Stimulated activated CD4-positive, alpha-beta T cell treated with anti-CD3 and anti-CD28 coated beads, Interleukin-1b, Interleukin-23, amount 100 ng/mL, for 48 hours (primary cell): ENCODE measurements at places on chromosomes 1 and 21.

- DNase-seq = no peak
These were observed 55.1 kb downstream of the ITPKB start for GRCh38 chr1:226684026-226684425.

DNA sequence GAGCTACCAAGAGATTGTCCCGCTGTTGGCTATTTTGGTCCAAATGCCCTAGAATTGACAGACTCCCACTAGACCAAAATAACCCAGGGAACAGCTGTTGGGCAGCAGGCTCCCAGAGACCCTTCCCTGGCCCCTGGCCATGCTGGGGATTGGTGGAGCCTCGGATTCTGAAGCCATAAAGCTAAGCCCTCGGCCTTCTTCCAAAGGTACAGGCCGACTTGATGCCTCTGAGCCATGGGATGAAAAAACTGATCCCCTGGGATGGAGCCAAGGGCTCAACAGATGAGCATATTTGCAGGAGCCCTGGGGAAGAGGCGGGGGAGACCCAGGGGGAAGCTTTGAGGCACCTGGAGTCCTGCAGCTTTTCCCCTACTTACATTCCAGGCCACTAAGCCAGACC lies 1.0 kb upstream of the LRRC38 start:
- DNase-seq = no peak

DNA sequence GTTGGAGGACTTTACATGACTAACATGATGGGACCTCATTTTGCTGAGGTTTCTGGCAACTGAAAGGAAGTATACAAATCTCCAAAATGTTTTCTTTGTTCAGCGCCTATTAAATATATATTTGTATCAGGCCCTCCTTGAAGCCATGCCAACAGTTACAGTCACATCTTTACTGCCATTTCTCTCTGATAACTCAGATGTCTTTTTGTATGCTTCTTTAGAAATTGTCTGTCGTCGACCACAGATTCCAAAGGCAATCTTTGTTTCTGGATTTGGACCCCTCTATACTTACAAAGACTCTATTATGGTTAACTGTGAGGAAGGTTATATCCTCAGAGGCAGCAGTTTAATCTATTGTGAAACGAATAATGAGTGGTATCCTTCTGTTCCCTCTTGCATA lies 69.4 kb downstream of the C4BPA start:
- DNase-seq = no peak

- no peak for DNase-seq
These were observed 8.6 kb upstream of the MT1HL1 start for GRCh38 chr1:237012788-237013383.

- peak; percentile 15 for DNase-seq
These were observed 1.1 kb downstream of the LUZP1 start for GRCh38 chr1:23167353-23168078.

- no peak for DNase-seq
These were observed 61.2 kb downstream of the EDARADD start for GRCh38 chr1:236455243-236455642.

DNA sequence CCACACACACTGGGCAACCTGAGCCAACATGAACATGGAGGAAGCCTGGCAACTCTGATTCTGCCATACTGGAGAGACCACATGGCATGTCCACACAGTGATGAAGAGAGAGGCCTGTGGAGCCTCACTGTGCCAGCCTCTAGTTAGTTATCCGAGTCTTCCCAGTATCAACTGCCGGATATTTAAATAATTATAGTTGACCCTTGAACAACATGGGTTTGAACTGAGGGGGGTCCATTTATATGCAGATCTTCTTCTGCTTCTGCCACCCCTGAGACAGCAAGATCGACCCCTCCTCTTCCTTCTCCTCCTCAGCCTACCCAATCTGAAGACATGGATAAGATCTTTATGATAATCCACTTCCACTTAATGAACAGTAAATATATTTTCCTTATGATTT lies 27.8 kb downstream of the DDAH1 start:
- DNase-seq = no peak

DNA sequence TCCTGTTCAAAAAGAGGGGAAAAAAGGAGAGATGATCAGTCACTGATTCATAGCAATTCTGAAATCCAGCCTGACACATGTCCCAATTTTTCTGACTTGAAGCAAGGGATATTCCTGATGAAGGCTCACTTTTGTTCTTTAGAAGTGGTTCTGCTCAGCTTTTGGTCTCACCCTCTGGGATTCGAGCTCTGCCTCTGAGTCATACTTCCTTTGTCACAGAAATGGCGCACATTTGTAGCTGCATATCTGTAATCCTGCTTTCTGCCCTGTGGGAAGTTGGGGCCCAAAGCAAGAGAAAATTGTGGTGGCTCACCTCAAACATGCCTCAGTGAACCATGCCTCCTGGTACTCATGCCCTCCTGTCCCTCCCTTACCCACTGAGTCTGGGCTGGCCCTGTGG lies 22.3 kb upstream of the FAM78B start:
- DNase-seq = no peak

DNA sequence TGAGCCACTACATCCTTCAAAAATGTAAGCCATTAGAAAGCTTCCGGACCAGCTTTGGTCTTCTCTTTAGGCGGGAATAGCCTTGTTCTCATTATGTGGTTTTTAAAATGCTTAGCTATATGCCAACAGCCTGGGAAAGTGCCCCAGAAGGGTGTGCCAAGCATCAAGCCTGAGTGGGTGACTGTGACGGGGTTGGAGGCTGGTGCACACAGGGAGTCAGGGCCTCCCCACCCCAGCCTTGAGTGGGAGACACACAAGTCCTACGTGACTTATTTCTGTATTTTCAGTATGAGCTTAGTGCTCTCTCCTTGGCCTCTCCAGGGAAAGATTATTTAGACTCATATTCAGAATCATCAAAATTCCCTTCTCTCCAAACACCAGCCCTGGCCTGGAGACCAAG lies 9.8 kb downstream of the UBASH3A start:
- peak; percentile 62 for DNase-seq

- no peak for DNase-seq
These were observed 24.3 kb downstream of the HEYL start for GRCh38 chr1:39615086-39615673.

DNA sequence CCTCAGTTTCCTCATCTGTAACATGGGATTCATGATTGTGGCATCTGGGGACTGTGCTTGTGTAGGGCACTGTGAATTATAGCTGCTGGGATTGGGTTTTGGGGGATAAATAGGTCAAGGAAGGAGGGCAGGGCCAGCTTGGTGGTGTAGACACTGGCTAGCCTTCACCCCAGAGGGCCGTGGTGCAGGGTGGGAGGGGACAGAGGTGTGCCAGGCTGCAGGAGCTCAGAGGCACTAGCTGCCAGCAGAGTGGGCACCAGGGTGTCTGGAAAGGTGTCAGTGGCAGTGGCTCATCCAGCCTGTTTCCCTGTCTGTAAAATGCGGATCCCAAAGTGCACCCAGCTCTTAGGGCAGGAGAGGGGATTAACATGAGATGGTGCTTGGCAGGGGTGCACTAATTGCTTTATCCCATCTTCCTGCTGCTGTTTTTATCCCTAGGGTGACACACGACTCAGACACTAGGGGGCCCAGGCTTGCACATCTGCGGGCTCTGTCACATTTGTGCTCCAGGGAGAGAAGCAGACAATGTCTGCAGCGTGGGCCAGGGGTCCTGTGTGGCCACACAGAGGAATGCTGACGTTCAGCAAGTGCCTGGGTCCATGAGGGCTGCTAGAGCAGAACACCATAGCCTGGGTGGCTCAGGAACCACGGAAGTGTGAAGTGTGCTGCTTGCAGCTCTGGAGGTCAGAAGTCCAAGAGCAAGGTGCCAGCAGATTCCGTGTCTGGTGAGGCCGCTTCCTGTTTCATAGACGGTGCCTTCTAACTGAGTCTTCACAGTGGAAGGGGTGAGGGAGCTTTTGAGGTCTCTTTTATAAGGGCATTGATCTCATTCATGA lies 19.3 kb downstream of the OBSCN start:
- no peak for DNase-seq

- DNase-seq = no peak
These were observed 341.3 kb downstream of the DSCAM start for GRCh38 chr21:40505681-40506080.

DNA sequence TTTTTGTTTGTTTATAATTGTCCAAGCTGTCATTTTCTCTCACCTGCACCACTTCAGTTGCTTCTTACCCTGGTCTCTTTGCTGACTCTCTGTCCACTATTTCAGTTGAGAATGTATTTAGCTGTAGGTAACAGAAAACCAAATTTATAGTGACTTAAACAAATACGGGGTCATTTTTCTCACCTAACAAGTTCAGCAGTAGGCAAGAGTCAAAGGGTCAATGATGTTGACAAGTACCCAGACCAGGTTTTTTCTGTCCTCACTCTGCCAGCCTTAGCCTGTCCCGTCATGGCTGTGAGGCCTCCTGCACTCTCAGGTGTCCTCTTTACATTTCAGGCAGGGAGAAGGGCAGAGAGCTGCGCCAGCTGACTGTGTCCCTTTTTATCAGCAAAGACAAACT lies 11.8 kb downstream of the RIIAD1 start:
- DNase-seq = no peak

DNA sequence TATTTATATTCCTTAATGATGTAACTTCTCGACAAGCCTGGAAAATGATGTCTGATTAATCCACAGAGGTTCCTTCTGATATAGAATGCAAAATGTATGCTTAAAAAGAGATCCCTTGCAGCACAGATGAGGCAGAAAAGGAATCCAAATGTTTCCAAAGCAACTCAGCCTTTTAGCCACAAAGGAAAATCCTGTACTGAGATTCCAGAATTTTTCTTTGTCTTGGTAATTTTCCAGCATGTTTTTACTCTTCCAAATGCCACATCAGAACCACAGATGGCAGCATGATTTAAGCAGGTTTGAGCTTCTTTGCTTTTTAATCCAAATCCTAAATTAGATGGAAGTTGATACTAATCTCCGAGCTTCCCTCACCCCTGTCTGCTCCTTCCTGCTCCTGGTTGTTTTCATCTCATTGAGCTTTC lies 176.4 kb upstream of the PALMD start:
- DNase-seq = no peak

GRCh38 chr1:84434081-84434769 lies 35.9 kb downstream of the DNASE2B start:
- peak; percentile 2 for DNase-seq

GRCh38 chr1:98044766-98045165 lies 123.9 kb upstream of the DPYD start:
- DNase-seq = no peak

DNA sequence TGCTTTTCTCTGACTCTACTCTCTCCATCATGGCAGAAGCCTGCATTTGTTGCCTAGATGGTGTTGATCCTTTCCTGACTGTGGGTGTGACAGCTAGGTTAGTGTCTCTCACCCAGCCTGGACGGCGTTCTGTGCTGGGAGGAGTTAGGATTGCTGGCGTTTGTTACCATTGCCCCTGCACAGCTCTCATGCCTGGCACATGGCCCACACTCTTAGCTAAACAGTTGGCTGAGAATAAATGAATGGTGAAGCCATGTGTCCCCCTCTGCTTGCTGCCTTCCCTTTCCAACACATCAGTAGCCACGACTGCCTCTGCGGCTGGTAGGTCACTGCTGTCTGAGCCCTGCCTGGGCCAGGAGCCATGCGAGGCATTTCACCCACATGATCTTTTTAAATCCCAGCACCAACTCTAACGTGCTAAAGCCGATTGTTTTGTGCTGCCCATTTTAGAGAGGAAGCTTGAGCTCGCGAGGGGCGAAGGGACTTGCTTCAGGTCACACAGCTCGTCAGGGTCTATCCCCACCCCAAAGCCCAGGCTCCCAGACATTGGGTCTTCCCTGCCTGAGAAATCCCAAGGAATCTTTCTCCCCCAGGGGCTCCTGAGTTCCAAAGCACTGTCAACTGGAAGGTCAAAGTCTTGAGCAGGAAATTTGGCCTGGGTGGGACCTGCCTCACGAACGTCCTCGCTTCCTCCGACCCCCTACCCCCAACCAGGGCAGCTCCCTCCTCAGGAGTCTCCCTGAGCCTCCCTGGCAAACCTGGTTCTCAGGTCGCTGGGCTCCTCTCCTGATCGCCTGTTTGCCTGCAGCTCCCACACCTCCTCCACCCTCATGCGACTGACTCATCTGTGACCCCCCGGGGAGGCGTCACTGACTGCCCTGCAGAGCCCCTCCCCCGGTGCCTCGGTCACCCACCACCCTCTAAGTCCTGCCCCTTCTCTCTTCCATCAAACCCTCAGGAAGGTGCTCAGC lies 271.7 kb upstream of the C1orf174 start:
- no peak for DNase-seq

DNA sequence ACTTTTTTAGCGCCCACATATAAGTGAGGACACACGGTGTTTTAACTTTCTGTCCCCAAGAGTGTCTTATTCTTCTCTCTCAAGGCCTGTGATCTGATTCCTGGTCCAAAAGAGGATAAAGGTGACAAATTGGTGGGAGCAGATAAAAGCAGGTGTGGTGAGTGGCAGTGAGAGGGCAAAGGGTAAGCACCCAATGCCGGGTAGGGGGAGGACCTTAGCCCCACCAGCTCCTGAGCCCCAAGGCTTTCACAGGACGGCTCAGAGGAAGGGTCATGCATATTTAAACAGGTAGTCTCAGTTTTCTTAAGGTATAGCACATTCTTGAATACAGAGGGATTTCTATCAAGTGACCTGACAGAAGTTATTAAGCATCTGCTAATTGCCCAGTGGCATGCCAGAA lies 19.6 kb downstream of the LBR start:
- no peak for DNase-seq

DNA sequence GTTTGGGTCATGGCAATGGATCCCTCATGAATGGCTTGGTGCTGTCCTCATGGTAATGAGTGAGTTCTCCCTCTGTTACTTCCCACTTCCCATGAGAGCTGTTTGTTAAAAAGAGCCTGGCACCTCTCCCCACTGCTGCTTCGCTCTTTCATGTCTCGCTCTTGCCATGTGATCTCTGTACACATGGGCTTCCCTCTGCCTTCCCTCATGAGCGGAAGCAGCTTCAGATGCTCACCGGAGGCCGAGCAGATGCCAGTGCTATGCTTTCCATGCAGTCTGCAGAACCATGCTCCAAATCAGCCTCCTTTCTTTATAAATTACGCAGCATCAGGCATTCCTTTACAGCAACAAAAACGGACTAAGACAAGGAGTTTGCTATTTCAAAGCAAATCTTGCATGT lies 14.9 kb upstream of the GNPAT start:
- no peak for DNase-seq

GRCh38 chr1:45677751-45678245 lies 8.5 kb downstream of the GPBP1L1 start:
- DNase-seq = no peak

- no peak for DNase-seq
These were observed 11.5 kb downstream of the DENND1B start for GRCh38 chr1:197763769-197764168.
